ENCODE measurements at places on chromosomes 3 and 15.

- no peak for DNase-seq
Measured at GRCh38 chr3:10551139-10551538, 45.8 kb upstream of the ATP2B2 start.

- no peak for DNase-seq
Measured at GRCh38 chr15:48925714-48926223, 38.0 kb downstream of the SHC4 start.

GRCh38 chr3:107289354-107289753, 87.9 kb upstream of the CCDC54 start:
- DNase-seq = no peak

- peak; percentile 44 for DNase-seq
Measured at GRCh38 chr15:40320931-40321371, 2.5 kb upstream of the INAFM2 start.

DNA sequence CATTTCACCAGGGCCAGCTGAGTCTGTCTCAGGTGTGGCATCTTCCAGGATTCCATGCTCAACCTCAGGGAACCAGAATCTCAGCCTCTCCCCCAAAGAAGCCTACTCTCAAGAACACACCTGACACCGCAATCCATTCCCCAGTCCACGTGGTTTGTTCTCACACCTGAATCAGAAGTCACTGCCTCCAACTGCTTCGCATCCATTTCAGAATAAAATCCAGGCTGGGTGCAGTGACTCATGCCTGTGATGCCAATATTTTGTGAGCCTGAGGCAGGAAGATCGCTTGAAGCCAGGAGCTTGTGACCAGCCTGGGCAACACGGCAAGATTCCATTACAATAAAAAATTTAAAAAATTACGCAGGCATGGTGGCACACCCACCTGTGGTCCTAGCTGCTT, 212.2 kb downstream of the FOXP1 start:
- no peak for DNase-seq

GRCh38 chr3:42830437-42831320, 21.4 kb downstream of the ACKR2 start:
- no peak for DNase-seq

DNA sequence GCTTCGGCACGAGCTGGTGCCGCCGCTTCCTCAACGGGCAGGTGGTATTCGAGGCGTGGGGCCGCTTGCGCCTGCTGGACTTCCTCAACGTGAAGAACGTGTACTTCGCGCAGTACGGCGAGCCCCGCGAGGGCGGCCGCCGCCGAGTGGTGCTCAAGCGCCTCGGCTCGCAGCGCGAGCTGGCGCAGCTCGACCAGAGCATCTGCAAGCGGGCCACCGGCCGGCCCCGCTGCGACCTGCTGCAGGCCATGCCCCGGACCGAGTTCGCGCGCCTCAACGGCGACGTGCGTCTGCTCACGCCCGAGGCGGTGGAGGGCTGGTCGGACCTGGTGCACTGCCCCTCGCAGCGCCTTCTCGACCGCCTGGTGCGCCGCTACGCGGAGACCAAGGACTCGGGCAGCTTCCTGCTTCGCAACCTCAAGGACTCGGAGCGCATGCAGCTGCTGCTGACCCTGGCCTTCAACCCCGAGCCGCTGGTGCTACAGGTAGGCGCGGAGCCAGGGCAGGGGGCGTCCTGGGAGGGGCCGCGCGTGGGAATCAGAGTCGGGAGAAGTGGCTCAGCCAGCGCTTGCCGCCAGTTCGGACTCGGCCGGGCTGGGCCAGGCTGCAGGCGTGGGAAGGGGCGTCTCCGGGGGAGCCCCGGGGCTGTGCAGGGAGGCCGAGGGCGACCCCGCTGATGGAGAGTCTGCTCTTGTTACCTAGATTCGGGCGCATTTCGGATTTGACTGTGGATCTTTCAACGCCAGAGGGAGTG, 1.1 kb downstream of the DIPK2A start:
- DNase-seq = peak; percentile 58

DNA sequence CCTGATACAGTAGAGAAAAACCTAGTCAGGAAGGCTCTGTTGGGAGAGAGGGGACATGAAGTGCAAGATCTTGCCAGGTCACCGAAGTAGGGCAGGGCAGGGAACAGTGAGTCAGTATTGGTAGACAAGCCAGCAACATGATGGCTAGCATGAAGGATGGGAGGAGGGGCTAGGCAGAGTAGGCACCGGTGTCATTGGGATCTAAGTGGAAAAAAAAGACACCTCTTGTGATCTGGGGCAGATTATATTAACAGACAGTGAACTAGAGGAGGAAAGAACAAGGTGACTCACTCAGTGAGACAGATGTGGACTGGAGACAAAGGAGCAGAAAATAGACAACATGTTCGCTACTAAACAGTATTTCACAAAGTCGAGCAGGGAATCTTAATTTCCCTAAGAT, 149.2 kb upstream of the SLC24A5 start:
- no peak for DNase-seq

DNA sequence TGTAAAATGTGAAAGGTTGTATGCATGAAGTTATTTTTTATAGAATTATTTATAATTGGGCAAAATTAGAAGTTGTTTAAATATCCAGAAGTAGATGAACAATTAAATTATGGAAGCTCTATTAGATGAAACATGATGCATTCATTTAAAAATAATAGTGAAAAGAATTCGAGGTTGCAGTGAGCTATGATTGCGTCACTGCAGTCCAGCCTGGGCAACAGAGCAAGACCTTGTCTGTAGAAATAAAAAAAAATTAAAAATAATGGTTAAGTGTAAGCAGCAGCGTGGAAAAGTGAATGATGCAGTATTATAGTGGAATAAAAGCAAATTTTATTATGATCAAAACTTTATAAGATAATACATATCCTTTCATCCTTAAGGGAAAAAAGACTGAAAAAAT, 14.3 kb downstream of the BUB1B start:
- DNase-seq = no peak

- DNase-seq = no peak
Measured at GRCh38 chr15:63395730-63396151, 14.1 kb upstream of the CA12 start.

- no peak for DNase-seq
Measured at GRCh38 chr3:117084277-117084676, 374.7 kb downstream of the TUSC7 start.

- peak; percentile 43 for DNase-seq
Measured at GRCh38 chr15:72117486-72118016, 399 bp downstream of the MYO9A start.

DNA sequence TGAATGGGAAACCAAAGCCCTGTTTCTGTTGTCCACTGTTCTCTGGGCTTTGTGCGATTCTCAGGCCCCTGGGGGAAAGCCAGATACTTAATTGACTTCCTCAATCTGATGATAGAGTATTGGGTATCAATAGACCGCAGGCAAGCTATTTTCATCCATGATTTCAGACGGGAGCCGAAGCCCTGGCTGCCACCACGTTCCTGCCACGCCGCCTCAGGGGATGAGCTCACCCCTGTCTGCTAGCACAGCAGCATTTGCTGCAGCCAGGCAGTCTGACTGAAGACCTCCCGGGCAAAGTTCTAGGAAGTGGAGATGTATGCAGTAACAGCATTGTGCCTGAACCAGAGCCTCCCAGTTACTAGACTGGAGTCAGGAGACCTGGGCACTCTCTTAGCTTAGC, 69.8 kb downstream of the ISG20 start:
- DNase-seq = no peak

GRCh38 chr3:59978979-59979378, 929.2 kb upstream of the CFAP20DC start:
- DNase-seq = no peak

- no peak for DNase-seq
Measured at GRCh38 chr15:64695561-64695992, 79.8 kb downstream of the RBPMS2 start.

DNA sequence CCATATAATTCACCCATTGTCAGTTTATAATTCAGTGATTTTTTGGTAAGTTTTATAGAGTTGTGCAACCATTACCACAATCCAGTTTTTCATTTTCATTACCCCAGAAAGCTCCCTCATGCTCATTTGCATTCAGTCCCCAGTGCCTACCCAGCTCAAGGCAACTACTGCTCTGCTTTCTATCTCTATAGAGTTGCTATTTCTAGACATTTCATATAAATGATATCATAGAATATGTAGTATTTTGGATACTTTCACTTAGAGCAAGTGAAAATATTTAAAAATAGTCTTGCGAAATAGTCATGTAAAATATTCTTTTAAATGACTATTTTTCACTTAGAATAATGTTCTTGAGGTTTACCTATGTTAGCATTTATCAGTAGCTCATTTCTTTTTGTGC, 42.1 kb downstream of the ZNF654 start:
- no peak for DNase-seq

All from T follicular helper cell (primary cell).